Muscle of arm (tissue), 14 donors: ENCODE measurements at places on chromosomes 16 and 17. TPM values are rescaled to one million over a fixed set of nuclear protein-coding genes. Genes with fewer than 3 reads are reported as not detected.

DNA sequence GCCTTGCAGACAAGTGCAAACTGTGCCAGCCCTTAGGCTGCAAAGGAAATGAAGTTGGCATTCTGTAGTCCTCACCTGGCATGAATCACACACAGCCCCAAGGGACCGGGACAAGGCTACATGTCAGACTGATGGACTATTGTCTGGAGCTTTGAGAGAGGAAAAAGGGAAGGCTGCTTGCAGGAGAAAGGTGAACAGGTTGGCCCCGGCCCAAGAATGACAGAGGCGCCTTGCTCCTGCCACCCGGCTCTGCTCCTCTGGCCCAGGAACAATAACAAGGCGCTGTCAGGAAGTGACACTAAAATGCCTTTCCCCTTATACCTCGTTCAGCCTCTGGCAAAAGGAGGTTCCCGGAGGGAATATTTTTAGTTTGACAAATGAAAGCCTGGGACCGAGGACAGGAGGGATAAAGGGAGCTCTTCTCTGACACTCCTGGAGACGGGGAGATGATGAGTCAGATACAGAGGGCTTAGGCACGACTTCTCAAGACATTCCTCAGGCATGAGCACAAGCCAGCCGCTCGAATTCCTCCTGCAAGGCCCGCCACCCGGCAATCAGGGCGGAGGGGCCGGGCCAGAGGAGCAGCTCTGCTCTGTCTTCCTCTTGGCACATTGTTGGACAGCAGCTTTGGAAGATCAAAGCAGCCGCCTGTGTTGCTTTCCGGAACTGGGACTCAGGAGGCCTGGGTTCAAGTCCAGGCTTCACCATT lies 105.8 kb downstream of the NOG start:
- DNase-seq: no peak

DNA sequence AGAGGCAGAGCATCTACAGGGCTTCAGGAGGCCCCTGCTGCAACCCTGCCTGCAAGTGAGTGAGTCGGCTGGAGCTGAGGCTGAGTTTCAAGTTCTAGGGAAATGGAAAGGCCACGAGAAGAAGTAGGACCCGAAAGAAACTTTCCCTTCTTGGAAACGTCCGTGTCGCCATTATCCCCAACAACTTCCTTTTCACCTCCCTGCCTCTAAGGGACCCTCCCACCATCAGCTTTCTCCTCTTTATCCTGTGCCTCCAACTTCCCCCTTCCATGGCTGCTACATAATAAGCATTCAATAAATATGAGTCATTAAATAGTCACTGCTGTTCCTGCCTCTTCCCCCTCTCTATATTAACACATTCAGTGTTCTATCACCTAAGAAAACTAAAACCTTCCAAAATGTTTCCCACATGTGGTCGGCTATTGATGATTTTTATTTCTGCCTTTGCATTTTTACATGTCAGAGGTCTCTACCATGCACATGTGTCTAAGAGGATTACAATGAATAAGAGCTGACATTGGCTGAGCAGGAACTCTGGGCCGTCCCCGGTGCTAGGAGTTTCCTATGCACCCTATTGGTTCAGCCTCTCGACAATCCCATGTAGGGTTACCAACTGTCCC lies 115.9 kb upstream of the TNRC6C start:
- no peak for DNase-seq

DNA sequence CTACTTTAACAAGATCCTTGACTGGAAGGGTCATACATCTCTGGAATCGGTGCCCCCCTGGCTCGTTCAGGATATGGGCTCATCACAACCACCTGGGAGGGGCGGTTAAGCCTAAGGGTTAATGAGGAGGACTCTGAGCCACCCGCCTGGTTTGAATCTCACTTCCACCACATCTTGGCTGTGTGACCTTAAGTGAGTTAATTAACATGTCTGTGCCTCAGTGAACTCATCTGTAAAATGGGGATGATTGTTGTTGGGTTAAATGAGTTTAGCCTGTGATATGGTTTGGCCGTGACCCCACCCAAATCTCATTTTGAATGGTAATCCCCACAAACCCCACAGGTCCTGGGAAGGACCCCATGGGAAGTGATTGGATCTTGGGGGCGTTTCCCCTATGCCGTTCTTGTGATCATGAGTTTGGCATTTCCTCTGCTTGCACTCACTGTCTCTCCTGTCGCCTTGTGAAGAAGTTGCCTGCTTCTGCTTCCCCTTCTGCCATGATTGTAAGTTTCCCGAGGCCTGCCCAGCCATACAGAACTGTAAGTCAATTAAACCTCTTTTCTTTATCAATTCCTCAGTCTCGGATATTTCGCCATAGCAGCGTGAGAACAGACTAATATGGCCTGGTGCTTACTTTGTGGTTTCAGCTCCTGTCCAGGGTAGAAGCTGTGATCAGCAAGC lies 214.0 kb upstream of the CIBAR2 start:
- no peak for DNase-seq

DNA sequence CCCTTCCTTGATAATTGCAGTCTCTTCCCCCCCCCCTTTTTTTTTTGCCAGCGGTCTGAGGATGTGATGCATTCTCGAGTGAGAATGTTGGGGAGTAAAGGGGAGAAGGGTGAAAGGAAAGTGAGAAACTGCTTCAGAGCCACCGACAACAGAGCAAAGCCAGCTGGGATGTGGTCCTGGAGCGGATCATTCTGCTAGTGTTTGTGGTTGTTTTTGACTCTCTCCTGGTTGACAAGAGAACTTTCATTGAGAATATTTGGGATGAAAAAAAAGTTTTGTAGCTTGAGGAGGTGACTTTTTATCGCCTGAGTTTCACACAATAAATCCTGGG lies 1.3 kb downstream of the NF1 start:
- peak; percentile 32 for DNase-seq

DNA sequence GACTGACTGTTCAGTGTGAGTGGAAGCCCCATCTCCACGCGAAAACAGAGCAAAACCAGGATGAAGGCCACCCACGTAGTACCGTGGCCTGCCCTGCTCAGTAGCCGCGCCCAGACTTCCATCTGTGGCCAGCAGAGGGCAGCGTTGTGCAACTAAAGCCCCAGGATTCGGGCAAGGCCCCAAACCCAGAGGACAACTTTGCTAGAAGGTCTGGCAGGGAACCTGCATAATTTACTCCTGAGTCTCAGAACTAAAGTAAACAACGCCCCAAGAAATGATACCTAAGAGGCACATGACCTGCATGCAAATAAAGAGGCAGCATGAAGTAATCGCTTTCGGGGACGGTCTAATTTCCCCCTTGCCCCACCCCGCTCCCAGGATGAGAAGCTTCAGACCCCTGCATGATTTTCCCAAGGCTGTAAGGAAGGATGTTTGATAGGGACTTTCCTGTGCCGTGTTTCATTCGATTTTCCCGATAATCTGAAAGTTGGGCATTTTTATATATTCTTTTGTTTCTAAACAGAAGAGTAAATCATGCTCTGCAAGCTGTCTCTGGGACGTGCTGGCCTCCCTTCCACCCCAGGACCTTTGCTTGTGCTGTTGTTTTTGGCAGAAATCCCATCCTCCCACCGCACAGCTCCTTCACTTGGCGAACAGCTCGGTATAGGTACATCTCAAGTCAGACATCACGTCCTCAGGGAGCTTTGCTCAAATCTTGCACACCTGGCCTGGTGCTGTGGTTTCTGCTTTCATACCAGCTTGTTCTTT lies 18.6 kb downstream of the HSBP1 start:
- peak; percentile 89 for DNase-seq

DNA sequence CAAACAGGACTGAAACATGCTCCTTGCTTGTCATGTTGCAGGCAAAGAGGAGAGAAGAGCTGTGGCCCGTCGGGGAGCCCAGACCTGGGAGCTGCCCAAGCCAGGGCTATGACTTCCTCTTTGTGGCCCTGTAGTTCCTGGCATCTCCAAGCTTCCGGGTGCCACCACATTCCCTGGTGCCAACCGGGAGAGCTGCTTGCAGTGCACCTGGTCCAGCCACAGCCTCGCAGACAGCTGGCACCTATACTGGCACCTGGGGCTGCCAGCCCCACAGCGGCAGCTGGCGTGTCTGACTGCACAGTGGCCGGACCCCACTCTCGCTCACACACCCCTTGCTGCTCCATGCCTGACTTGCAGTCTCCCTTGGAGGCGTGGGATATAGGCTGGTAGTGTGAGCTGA lies 37.1 kb upstream of the FOXJ1 start:
- DNase-seq: no peak

DNA sequence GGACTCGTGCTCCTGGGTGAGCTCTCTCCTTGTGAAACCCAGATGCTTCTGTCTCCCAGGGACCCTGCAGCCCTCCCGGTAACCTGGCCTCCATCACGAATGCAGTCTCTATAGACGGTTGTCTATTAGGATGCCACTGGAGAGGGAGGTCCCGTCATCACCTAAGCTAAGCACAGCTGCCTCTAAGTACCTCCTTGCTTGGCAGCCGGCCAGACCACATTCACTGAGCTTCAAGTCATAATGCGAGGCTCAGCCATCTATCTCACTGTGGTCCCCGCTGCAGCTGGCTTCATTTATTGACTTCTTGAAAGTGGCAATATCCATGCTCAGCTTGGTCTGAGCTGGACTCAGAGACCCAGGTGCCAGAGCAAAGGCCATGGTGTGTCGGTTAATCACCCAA lies 74.5 kb upstream of the HSBP1 start:
- DNase-seq: no peak

DNA sequence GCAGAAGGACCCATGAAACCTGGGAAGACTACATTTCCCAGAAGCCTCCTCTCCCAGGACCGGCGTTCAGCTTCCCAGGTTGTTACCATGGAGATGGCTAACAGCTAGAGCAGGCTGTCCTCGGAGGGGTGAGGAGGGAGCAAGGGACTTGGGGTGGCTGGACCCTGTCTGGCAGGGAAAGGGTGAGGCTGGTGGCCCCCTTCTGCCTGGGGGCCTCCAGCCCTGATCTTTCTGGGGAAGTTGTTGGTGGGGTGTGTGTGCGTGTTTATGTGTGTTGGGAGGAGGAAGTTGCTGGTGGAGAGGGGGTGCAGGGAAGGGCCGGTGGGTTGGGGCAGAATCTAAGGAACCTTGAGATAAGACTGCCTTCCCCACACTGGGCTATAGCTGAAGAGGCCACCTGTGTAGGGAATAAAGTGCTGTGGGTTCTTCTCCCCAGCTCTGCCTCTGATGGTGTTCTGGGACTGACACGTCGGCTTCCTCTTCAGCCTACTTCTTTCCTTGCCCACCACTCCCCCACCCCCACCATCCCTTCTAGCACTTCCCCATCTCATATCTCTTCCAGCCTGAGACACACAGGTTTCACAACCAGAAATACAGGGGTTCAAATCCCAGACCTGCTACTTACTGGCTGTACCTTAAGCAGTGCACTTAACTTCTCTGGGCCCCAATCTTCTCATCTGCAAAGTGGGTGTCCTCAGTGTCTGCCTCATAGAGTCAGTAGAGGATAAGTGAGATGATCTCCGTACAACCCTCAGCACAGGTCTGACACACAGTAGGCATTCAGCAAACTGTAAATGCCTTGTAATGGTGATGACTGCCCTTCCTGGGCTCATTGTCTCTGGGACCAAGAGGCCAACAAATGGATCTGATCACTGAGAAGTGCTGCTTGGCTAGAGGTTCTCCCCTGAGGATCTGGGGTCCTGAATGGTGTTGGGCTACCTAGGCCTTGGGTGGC lies at the start of gene DRC7:
TSS of gene DRC7 (plus strand) at position 82 of the 955 bp plus-strand sequence. CDS start 3,144 bp downstream, outside the sequence.
- peak; percentile 19 for DNase-seq

GRCh38 chr17:34663714-34664113 lies 84.3 kb downstream of the TMEM132E start:
- DNase-seq: no peak

GRCh38 chr16:74605746-74606520 lies 981 bp downstream of the GLG1 start:
- no peak for DNase-seq

- DNase-seq: no peak
These were observed 4.8 kb downstream of the ZNF500 start for GRCh38 chr16:4762205-4762604.

GRCh38 chr16:2753733-2754020 lies 1.2 kb downstream of the SRRM2 start:
- peak; percentile 19 for DNase-seq

DNA sequence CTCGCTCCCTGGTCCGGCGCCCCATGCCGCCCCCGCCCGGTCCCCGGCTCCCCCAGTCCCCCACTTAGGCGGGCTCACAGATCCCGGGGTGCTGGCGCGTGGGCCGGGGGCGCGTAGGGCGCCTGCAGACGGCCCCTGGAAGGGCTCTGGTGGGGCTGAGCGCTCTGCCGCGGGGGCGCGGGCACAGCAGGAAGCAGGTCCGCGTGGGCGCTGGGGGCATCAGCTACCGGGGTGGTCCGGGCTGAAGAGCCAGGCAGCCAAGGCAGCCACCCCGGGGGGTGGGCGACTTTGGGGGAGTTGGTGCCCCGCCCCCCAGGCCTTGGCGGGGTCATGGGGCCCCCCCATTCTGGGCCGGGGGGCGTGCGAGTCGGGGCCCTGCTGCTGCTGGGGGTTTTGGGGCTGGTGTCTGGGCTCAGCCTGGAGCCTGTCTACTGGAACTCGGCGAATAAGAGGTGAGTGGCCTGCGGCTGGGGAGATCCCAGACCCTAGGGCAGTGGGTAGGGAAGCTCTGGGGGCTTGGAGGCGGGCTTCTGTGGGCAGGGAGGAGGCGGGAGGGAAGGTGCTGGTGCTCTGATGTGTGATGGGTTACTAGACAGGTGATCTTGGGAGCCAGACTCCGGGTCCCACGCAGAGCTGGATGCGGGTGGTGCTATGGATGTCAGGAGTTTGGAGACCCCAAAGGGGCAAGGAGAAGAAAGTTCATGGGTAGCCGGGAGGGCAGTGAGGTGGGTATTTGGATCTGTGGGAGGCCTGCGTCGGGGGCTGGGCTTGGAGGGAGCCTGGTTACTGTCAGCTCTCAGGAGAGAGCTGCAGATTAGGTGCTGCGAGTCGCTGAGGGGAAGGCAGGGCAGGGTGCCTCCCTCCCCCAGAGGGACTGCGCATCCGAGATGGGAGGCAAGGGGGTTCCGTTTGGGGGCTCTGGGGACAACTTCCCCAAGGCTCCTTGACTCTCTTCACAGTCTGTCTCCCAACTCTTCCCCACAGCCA lies 560 bp downstream of the EFNB3 start:
- DNase-seq: no peak

GRCh38 chr16:31006086-31006385 lies 4.4 kb downstream of the STX1B start:
- no peak for DNase-seq

GRCh38 chr17:7929158-7930023 lies at the start of gene KCNAB3:
Gene KCNAB3, minus strand, starts transcription at chr17:7929856. Its CDS starts 421 bp downstream, at chr17:7929435.
- peak; percentile 79 for DNase-seq

GRCh38 chr17:7561589-7562207 lies at the start of gene SENP3:
Gene SENP3, plus strand, starts transcription at chr17:7561919. Its CDS starts 1,158 bp downstream, at chr17:7563077.
- peak; percentile 92 for DNase-seq

GRCh38 chr16:8931859-8932258 lies 31.8 kb downstream of the USP7 start:
- DNase-seq: peak; percentile 73

The SLFN14 gene
- not detected for polyA plus RNA-seq

The ZP2 gene
- 0.75 TPM for polyA plus RNA-seq

The TCAP gene
- polyA plus RNA-seq: 184 TPM

The NOL11 gene
- polyA plus RNA-seq: 44.7 TPM

The FNDC8 gene
- polyA plus RNA-seq: not detected

The KCNG4 gene
- polyA plus RNA-seq: 0.05 TPM

The CYBA gene
- not detected for polyA plus RNA-seq

The KRT33A gene
- not detected for polyA plus RNA-seq

The PRR35 gene
- 0.08 TPM for polyA plus RNA-seq

The SLC47A1 gene
- 1.4 TPM for polyA plus RNA-seq
